ENCODE measurements at places on chromosomes 3 and 15.

- DNase-seq = no peak
These were observed 32.5 kb downstream of the BCL2L10 start for GRCh38 chr15:52080031-52080430.

GRCh38 chr15:67064607-67065530 lies 533 bp upstream of the SMAD3 start:
- DNase-seq = no peak

DNA sequence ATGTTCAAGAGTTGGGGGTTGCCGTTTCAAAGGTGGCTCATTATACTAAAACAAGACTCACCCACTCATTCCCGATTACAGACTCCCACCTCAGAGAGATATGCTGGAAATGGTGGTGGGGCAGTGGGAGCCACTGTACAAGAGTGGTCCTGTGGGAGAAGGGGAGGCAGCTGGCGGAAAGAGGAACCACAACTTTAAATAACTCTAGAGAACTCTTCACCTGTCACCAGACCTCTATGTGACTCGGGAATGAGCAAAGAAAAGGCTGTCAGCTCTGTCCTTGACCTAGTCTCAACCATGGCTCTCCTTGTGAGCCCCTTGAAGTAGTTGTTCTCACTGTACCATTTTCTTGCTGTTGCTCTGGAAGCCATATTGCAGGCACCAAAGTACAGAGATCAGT lies 293.8 kb downstream of the CHST2 start:
- DNase-seq = no peak

GRCh38 chr3:45489730-45490309 lies 101.4 kb downstream of the LARS2 start:
- no peak for DNase-seq

DNA sequence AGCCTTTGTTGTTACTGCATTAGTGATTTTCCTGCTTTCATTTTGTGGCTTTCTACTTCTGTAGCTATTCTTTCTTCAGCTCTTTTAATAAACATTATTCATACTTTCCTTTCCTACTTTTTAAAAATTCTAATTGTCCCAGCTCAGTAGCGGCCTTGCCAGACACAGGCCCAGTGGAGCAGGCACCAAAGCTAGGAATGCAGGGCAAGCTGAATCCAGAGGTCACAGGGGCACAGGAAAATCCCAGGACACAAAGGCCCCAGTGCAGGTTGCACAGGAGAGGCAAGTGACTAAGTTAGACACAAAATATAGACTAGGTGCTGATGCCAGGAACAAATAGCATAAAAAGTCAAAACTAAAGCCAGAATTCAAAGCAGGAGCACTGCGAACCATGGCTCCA lies 49.0 kb upstream of the CCDC80 start:
- DNase-seq = no peak

DNA sequence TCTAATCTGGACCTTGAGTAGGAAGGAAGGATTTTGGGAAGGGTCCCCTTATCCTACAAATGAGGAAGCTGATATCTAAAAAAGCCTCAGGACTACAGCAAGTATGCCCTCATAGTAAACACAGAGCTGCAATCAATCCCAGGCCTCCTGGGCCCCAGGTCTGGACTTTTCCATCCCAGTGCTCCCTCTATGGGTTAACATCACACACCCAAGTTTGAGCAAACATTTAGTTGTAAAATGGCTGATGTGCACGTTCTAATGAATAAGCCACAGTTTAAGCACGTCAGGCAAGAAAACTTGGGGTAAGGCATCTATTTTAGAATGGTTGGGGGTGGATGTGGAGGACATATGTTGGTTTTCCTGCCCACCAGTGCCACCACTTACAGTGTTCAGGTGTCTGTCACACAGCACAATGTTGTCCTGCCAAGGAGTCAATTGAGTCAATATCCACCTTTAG lies 44.3 kb upstream of the UBE2E1 start:
- DNase-seq = no peak

DNA sequence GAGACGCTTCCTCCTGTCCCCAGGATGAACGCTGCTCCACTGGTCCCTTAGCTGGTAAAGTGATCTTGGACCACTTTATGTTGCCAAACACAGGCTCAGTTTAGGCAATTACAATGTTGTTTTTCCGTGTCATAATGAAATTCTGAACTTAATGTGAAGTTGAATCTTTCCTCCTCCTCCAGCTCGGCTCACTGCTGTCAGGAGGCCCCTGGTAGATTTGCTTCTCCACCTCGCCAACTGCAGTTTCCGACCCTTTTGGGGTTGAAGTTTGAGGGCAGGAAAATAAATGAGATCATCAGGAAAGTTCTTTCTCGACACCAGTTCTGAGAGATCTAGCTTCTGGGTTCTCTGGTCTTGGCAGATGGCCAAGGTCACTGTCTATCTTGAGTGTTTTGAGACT lies 27.8 kb downstream of the CFAP161 start:
- DNase-seq = no peak

DNA sequence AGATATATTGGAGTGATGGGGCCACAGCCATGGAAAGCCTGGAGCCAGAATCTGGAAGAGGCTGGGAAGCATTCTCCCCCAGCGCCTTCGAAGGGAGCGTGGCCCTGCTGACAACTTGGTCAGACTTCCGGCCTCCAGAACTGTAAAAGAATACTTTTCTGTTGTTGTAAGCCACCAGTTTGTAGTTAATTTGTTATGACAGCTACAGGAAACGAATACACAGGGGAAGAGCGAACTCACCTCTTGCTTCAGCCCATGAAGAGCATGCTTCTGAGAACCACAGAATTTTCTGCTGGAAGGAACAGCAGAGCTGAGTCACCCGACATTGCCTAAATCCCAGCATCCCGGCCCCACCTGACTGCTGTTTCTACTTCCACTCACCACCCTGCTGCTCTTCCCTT lies 501.7 kb downstream of the SHQ1 start:
- no peak for DNase-seq

DNA sequence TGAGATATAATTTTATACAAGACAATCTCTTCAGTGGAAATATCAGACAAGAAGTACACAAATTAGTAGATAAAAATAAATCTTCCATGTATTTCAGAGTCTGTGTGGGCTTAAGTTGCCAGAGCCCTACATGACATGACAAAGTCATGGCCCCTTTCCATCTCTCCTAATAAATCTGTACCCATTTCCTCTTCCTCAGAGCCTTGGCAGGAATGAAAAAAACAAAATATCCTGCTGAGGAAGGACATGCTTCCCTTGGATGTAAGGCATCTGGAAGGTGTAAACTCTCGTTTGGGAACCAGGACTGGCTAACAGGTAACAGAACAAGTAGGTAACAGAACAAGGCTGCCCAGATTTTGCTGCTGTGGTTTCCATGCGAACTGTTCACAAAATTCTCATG lies 148.1 kb downstream of the SNRK start:
- no peak for DNase-seq

DNA sequence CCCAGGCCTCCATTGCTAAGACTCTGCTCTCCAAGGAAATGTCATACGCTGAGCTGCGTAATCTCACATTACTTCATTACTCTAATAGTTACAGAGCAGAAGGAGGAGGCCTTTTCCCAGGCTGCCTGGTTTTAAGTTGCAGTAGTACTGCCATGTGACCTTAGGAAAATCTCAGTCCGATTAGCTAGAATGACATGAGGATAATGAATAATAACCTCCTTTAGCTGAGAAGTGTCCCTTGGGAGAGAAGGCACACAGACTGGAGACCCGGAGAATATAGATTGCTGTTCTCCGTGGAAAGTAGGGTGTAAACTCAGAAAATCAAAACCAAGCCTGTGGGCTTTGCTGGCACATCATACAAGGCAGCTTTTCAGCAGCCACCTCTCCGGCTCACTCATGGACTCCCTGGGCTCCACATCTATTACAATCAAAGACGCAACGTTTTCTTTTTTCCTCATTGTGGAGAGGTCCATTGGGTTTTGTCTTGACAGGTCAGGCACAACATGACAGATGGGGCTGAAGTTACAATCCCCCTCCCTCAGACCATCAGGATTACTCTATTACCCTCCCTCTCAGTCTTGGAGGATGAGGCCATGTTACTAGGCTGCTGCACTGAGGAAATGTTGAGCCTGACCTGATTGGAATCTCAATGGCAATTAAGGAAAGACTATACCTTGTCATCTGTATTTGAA lies 134.8 kb upstream of the MB21D2 start:
- DNase-seq = no peak

DNA sequence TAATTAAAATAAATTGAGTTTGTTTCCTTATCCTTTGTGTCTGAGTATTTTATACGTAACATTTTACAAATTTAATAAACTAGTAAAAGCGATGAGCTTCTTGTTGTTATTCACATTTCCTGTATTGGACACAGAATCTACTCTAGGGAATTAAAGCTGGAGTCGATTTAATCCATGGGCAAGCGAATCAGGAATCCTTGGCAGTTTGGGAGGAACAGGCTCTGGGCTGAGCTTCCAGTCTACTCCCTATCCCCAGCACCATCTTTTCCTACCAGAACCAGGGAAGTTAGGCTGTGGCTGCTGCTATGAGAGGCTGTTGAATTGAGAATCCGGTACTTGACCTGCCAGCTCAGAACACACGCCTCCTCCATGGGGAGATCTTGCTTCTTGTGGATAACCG lies 437.3 kb upstream of the TPM1 start:
- DNase-seq = no peak

DNA sequence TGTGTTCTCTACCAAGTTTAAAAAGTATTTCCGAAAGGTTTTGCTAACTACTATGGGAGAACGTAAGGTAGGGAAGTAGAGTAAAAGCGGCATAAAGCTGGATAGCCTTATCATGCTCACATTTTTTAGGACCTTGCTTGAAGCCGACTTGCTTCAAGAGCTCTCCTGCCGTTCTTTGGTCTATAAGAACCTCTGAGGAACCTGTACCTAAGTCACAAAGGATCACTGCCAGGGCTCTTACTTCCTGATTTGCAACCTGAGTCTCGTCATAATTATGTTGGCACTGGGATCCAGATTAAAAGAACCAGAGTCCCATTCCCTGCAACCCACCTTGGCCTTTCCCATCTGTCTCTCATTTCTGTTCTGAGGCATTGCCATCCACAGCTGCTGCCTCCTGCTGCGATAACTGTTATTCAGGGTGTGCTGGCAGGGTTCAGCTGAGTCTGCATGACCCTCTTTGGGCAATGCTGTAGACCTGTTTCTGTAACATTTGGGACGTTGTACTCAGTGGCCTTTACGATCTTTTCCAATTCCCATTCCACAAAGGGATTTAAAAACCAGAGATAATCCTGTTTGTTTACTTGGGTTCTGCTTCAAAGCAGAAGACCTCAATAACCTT lies 131.0 kb upstream of the UMPS start:
- DNase-seq = no peak

GRCh38 chr3:189349772-189350171 lies 178.0 kb downstream of the TPRG1 start:
- no peak for DNase-seq

DNA sequence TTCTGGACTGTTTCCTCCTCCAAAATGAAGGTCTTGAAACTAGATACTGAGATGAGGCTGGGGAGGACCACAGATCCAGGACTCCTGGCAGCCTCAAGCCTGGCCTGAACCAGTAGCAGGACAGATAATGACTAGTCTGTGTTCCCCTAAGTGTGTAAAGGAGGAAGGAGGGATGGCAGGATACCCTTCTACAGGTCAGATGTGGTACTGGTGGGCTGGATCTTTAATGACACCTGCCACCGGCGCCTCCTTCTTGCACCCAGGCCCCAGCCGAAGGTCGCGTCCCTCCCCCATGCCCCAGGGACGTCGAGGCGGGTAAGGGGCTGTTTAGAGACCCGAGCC lies 556 bp downstream of the USP19 start:
- no peak for DNase-seq

GRCh38 chr3:53949541-53949940 lies 57.9 kb upstream of the SELENOK start:
- DNase-seq = no peak

- no peak for DNase-seq
These were observed 24.8 kb downstream of the SH3BP5 start for GRCh38 chr3:15307580-15307979.

GRCh38 chr15:39767921-39768320 lies 14.7 kb downstream of the FSIP1 start:
- DNase-seq = no peak

- no peak for DNase-seq
These were observed 478.7 kb downstream of the RBMS3 start for GRCh38 chr3:29759411-29760225.

- DNase-seq = no peak
These were observed 117.9 kb upstream of the SMAD3 start for GRCh38 chr15:66947471-66947870.

DNA sequence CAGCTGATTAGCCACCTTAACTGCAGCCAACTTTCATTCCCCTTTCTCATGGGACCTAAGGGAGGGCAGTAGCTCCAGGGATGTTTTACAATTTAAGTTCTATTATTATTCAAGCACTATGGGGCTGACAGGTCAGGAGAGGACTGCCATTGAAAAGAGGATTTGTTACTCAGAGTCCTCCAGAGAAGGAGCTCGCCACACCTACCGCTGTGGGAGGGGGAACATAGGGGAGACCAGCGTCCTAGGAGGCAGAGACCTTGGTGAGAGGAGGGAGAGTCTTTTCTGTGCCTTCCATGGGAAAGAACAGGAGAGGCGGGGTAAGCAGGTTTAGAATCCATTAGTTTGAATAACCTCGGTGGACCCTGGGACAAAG lies 14.4 kb downstream of the ATP10A start:
- no peak for DNase-seq

DNA sequence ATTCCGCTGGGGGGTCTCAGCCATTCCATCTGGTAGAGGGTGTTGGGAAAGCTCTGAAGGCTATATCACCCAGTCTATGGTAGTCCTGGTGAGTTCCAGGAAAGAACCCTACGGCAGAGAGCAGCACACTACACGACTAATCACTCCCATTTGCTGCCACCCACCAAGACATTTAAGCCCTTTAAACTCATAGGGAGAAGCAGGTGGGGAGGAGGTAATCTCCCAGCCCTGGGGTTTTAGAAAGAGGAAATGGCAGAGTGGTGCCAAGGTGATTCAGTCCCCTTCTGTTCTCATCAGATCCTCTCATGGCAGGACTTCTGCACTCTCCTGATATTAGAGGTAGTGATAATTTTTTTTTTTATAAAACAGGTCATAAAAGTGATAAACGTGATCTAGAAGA lies 10.6 kb upstream of the VWA5B2 start:
- DNase-seq = no peak

- DNase-seq = no peak
These were observed 19.7 kb upstream of the CYP11A1 start for GRCh38 chr15:74387141-74387541.

DNA sequence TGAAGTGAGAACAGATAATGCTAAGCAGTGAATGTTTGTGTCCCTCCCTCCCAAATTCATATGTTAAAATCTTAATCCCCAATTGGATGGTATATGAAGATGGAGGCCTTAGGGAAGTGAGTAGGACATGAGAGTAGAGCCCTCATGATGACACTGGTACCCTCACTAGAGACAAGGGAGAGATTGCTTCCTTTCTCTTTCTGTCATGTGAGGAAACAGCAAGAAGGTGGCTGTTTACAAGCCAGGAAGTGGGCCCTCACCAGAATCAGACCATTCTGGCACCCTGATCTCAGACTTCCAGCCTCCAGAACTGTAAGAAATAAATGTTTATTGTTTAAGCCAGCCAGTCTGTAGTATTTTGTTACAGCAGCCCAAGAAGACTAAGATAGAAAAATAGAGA lies 209.5 kb downstream of the SATB1 start:
- no peak for DNase-seq

- DNase-seq = no peak
These were observed 60.9 kb upstream of the LINGO1 start for GRCh38 chr15:77693576-77693975.

All from stimulated activated CD8-positive, alpha-beta memory T cell treated with anti-CD3 and anti-CD28 coated beads, Interleukin-4, amount 100 ng/mL, for 4 hours (primary cell).